ENCODE measurements at places on chromosomes 11 and 22. TPM values are rescaled to one million over a fixed set of nuclear protein-coding genes. Genes with fewer than 3 reads are reported as not detected.

The TLCD5 gene
- 14.8 TPM for total RNA-seq

The RAB38 gene
- total RNA-seq, result 0.17 TPM

GRCh38 chr11:78063440-78064181 is at the start of gene THRSP:
TSS of gene THRSP (plus strand) at chr11:78063861. CDS start at chr11:78063882, 21 bp downstream.
- peak; percentile 97 for DNase-seq

DNA sequence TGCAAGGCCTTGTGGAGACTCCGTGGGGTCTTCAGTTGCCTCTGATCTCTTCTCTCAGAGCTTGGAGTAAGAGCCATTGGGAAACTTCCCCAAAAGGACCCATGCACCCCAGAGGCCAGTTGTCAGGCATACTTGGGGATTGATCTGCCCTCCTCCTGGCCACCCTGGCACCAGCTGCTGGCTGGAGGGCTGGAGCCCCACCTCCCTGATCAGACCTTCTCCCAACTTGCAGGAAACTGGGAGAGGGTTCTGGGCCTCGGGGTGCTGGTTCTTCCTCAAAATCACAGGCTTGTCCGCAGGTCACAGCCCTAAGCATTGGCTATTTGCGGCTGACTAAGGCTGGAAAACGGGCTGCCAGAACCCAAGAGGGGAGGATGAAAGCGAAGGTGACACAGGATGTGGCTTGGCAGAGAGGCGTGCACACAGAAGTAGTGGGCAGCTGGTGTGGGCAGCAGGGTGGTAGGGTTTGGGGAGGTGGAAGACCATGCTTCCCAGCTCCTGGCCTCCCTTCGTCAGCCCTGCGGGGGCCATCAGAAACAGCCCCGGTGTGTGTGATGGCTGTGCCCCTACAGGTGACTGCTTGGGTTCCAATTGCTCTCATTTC is 1.3 kb upstream of the DGKZ start:
- no peak for DNase-seq

DNA sequence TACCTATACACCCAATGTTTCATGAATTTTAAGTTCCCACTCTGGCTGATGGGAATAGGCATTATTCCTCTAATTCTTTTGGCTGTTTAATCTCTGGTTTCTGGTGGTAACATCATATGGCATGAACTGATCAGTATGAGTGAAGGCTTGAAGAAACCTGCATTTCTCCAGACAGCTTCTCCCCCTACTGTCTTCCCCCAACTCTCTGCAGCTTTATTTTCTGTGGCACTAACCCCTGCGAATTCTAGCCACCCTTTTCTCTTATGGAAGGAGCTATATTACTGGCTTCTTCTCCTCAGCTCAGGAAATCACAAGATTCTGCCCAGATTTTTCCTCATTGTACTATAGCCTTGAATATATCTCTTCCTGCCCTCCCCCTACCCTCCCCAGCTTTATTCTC is 57.1 kb downstream of the CASP12 start:
- DNase-seq, result no peak

DNA sequence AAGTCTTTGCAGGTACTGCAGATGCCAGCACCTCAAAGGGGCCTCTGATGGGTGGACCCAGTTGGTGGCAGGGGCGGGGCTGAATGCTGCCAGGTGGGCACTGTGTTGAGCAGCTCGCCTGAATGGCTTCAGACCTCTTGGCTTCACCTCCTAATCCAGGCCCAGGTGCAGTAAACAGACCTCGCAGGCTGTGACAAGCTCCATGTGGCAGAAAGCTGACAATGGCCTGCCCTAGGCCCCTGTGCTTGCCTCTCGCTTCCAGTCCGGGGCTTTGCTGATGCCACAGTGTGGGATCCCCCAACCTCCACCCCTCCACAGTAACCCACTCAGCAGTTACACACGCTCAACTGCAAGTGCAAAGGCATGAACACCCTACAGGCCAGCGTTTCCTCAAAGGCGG is 9.4 kb downstream of the IGLL1 start:
- DNase-seq, result no peak

Measured in G401 (cell line).